ENCODE measurements at places on chromosomes 16 and 17.

DNA sequence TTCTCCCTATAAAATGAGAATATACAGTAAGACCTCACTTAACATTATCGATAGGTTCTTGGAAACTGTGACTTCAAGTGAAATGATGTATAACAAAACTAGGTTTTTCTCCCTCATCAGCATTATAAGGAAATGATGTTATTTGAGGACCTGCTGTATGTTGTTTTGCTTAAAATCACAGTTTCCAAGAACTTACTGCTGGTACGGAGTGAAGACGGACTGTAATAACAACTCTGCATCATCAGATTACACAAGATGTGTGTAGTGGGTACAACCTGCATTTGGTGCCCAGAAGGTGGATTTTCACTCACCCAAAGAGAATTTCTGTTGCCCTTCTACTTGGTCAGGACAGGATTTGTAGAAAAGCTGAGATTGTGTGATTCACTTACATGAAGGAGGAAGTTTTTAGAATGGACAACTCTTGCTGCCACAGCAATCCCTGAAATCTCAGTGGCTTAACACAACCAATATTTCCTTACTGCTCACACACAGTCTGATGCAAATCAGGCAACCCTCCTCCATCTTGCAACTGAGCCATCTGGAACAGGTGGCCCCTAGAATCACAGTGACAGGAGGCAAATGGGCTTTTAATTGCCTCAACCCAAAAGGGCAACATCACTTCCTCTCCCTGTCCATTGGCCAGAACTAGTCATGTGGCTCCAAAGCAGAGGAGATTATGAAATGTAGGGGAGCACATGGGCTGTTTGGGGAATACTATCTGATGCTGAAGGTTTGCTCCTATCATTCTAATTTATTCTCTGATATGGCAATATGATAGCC, 67.6 kb upstream of the CACNG5 start:
- no peak for DNase-seq

DNA sequence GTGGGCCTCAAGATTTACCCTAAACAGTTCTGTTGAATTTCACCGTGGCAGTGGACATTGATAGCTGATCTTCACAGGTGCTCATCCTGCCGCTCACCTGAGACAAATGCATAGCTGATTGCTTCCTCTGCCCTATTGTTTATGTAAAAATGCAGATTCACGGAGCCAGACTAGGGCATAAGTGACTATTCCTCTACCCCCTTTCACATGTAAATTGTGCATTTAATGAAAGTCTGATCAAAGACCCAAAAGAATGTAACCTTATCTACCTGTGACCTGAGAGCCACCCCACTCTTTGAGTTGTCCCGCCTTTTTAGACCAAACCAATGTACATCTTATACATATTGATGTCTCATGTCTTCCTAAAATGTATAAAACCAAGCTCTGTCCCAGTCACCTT, 312.4 kb upstream of the CDH5 start:
- DNase-seq, result no peak

GRCh38 chr17:44952946-44953475, 5.4 kb upstream of the KIF18B start:
- no peak for DNase-seq

DNA sequence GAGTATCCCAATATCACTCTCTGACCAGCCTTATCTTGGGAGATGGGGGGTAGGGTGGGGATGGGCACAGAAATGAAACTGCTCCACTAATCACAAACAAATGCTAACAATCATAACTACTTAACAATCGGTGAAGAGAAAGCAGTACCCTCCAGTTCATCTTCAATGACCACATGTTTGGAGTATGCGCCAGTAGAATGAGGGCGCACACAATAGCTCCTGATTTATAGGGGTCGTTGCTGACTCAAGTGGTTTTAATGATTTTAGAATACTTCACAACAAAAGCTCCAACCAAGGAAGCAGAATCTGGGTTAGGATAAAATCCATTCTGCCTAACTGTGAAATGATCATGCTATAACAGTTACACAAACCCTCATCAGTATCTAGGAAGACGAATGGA, 184.4 kb downstream of the AATF start:
- DNase-seq, result no peak

DNA sequence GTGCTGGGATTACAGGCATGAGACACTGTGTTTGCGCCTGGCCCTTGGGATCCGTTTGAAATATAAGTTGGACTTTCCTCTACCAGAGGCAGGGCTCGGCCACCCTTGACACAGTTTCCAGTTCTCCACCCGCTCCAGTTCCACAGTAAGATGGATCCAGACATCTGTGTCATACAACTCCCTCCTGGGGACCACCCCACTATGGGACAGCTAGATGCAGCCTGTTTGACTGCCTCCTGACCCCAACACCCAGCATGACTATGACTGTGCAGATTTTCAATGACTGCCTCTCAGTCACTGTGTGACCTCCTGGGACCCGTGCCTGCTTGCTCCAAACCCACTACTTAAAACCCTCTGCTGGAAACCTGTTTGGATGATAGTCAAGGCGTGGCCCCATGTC, 166.7 kb downstream of the IRF8 start:
- DNase-seq, result no peak
